ENCODE measurements at places on chromosomes 13 and 19.

GRCh38 chr19:43618921-43619261, 538 bp downstream of the ZNF428 start:
- no peaks in the 10 kb centered on the region for H3K27me3 ChIP-seq
- no peak for DNase-seq
- no peaks in the 10 kb centered on the region for H3K36me3 ChIP-seq
- H3K4me1 ChIP-seq = peaks cover 14% of the 10 kb centered on the region
- peak overlapping the region; percentile 71 for H3K4me3 ChIP-seq

- H3K4me3 ChIP-seq = no peak overlapping the region
- H3K27ac ChIP-seq = no peak overlapping the region
- no peaks in the 10 kb centered on the region for H3K36me3 ChIP-seq
- H3K27me3 ChIP-seq = no peaks in the 10 kb centered on the region
- no peaks in the 10 kb centered on the region for H3K4me1 ChIP-seq
These were observed 2.9 kb downstream of the FFAR1 start for GRCh38 chr19:35350591-35350990.

GRCh38 chr19:33638167-33639034, 16.6 kb downstream of the CHST8 start:
- no peak overlapping the region for H3K4me3 ChIP-seq
- no peaks in the 10 kb centered on the region for H3K36me3 ChIP-seq
- H3K4me1 ChIP-seq = no peaks in the 10 kb centered on the region
- no peak overlapping the region for H3K27ac ChIP-seq
- no peak for DNase-seq
- H3K27me3 ChIP-seq = peaks cover 61% of the 10 kb centered on the region

- no peak overlapping the region for H3K4me3 ChIP-seq
- H3K4me1 ChIP-seq = peaks cover 48% of the 10 kb centered on the region
These were observed 126.8 kb upstream of the SPATA13 start for GRCh38 chr13:24033527-24034302.

GRCh38 chr19:15280915-15281683, 48.9 kb upstream of the EPHX3 start:
- peak overlapping the region; percentile 76 for H3K27ac ChIP-seq
- DNase-seq = no peak
- no peaks in the 10 kb centered on the region for H3K27me3 ChIP-seq
- no peaks in the 10 kb centered on the region for H3K36me3 ChIP-seq

DNA sequence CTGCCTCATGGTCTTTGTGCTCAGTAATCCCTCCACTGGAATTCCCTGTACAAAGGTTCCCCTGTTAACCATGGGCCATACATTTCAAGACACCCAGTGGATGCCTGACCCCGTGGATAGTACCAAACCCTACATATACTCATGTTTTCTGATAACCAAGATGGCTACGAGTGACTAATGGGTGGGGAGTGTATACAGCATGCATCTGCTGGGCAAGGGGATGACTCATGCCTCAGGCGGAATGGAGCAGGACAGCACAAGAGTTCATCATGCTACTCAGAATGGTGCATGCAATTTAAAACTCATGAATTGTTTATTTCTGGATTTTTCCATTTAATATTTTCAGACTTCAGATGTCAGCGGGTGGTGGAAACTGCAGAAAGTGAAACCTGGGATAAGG, 13.3 kb upstream of the FGF9 start:
- no peak for DNase-seq
- peaks cover 18% of the 10 kb centered on the region for H3K27me3 ChIP-seq
- no peak overlapping the region for H3K27ac ChIP-seq
- no peaks in the 10 kb centered on the region for H3K36me3 ChIP-seq
- no peaks in the 10 kb centered on the region for H3K4me1 ChIP-seq

DNA sequence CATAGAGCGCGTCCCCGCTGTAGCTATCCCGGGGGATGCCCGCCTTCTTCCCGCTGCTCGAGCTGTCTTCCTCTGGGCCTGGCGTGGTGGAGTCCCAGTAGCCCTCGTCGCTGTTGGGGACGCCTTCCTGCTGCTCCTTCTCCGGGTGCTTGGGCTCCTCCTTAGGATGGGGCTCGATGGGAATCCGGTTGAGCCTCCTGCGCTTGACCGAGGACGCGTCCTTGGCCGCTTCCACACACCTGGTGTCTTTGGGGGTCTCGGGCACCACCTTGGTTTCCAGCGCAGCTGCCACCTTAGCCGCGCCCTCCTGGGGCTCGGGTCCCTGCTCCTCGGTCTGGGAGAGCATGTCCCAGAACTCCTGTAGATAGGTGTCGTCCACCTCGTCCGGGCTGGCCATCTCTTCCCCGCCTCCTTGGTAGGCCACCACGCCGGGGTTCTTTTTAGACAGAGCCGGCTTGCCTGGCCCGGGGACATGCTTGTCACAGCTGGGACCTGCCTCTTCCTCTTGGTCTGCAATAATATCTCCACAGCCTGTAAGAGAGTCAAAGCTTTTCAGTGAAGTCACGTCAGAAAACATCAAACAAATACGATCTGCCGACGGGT, 2.0 kb downstream of the AMER2 start:
- no peak overlapping the region for H3K4me3 ChIP-seq
- no peak overlapping the region for H3K27ac ChIP-seq
- H3K4me1 ChIP-seq = peaks cover 8% of the 10 kb centered on the region
- no peaks in the 10 kb centered on the region for H3K36me3 ChIP-seq

- no peak overlapping the region for H3K4me3 ChIP-seq
- DNase-seq = no peak
- no peak overlapping the region for H3K27ac ChIP-seq
- H3K27me3 ChIP-seq = peaks cover 17% of the 10 kb centered on the region
These were observed 2.6 kb upstream of the PEPD start for GRCh38 chr19:33524024-33524664.

GRCh38 chr13:31045286-31046081, 113.0 kb downstream of the TEX26 start:
- no peaks in the 10 kb centered on the region for H3K27me3 ChIP-seq
- no peak overlapping the region for H3K4me3 ChIP-seq
- H3K36me3 ChIP-seq = no peaks in the 10 kb centered on the region
- peak overlapping the region; percentile 82 for H3K27ac ChIP-seq

DNA sequence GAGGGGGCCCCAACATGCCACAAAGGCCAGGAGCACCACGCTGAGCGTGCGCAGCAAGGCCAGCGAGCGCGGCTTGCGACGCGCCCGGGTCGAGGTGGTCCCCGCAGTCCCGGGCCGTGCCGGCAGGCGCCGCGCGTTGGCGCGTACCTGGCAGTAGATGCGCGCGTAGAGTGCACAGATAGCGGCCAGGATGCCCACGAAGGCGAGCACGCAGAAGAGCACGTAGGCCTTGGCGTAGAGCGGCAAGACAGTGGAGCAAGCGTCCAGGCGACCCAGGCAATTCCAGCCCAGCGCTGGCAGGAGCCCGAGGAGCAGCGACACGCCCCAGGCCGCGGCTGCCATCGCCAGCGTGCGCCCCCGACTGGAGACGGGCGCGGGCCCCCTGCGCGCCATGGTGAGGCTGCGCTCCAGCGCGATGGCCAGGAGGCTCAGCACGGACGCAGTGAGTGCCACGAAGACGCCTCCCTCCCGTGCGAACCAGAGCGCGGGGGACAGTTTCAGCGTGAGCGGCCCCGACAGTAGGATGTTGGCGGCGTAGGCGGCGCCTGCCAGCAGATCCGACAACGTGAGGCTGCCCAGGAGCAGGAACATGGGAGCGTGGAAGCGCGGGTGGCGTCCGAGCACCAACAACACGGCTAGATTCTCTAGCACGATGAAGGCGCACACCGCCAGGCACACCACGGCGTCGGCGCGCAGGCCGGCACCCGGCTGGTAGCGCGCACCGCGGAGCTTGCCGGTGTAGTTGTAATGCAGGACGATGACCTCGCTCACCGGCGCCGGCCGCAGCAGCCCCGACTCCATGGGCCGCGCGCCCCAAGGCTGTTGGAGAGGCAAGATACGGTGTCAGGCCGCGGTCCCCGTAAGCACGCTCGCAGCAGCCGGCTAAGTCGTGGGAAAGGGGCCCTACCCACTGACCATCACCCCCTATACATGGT, 2.8 kb downstream of the S1PR5 start:
- DNase-seq = no peak
- H3K4me3 ChIP-seq = peak overlapping the region; percentile 66
- peaks cover 19% of the 10 kb centered on the region for H3K36me3 ChIP-seq
- H3K27ac ChIP-seq = peak overlapping the region; percentile 88
- H3K27me3 ChIP-seq = peaks cover 19% of the 10 kb centered on the region
- H3K4me1 ChIP-seq = peaks cover 43% of the 10 kb centered on the region

Measured in esophagus squamous epithelium (tissue), 5 donors.